ENCODE measurements at places on chromosomes 7 and 10.

GRCh38 chr7:114652041-114652440, 237.4 kb downstream of the FOXP2 start:
- DNase-seq = no peak

DNA sequence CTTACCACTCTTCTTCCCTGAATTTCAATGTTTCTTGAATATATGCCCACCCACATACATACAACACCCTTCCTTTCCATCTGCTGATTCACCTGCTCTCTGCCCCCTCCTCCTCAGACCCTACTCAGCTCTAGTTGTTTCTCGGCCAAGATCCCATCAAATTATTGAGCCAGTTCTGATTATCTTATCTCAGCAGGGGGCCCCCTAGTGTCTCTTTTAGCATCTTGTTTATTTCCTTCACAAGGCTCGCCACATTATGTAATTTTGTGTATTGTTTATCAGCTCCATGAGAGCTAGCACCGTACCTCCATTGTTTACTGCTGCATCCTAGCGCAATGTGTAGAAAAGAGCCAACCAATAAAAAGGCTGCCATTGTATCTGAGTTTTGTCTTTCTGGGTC, 71.9 kb downstream of the FAM13C start:
- no peak for DNase-seq

DNA sequence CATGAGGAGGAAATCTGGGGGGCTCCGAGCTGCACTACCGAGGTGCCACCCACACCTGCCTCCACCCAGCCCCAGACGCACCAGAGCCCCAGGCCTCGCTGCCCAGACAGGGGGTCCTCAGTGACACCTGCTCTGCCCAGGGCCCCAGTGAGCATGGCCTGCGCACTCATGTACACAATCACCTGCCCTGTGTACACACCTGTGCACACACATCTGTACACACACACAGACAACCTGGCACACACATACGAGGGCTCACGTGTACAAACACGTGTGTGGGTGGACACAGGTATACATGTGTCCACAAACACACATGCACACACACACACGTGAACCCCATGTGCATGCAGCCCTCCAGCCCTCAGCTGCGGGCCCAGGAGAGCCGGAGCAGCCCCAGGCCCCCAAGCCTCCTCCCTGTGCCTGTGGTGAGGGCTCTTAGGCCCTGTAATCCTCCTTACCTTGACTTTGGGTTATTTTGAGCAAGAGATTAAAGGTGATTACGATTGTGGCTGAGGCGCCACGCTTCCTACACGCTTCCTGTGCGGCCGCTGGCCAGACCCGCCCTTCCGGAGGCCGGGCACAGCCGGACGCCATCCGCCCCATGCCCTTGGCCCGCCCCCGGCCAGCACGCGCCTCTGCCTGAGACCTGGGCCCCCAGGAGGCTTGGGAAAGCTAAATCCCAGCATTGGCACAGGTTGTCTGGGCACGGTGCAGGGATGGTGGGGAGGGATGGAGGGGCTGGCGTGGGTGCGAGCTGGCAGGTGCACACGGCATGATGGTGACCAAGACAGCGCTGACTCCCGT, 71.9 kb downstream of the ELFN1 start:
- no peak for DNase-seq

GRCh38 chr7:153590136-153590535, 462.1 kb upstream of the DPP6 start:
- no peak for DNase-seq

GRCh38 chr7:3338161-3338560, 37.1 kb downstream of the SDK1 start:
- DNase-seq = no peak

DNA sequence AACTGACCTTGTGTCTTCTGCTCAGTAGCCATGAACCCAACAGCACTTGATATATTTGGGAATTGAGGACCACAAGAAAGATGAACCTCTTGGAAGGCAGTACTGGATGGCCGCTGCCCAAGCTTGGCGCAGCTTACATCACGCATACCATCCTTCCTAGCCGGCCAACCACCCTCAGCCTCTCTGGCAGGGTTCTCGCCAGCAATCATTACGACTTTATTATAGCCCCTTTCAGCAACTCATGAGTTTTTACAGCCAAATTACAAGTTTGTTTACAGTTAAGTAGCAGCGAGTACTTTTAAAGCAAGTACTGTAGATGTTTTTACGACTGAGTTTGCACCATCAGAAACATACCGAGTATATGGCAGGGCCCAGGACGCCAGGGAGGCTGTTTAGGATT, 769.1 kb downstream of the SUGCT start:
- no peak for DNase-seq

DNA sequence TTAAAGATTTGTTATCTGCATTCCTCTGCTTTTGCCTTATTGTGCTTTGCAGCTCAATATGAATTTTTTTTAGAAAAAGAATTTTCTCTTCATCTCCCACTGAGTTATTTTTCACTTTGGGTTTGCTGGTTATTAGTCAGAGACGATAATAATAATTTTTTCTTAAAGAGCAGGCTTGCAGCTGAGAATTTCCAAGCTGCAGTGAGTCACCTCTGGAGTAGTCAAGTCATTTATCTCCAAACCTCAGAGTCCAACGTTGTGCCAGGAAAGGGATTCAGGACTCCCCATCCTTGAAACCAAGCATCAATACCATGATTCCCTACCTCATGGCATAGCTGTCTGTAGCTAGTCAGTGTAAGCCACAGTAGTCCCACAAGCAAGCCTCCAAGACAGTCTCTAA, 15.2 kb upstream of the EGR2 start:
- no peak for DNase-seq

DNA sequence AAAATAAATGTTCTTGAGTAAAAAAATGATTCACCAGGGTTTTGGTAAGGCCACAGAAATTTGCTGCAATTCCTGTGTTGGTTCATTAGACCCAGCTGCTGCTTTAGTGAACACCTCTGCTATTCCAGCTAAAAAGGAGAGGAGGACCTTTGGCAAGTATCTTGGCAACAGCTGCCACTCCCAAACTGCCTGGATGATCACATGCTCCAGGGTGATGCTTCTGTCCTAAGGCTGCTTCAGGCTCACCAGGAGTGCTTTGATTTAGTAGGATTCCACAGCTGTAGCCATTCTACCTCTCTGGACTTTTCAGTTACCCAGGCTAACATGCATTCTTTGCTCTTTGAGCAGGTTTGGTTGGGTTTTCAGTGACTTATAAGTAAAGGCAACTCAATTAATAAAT, 82.6 kb upstream of the NPVF start:
- no peak for DNase-seq

- peak; percentile 12 for DNase-seq
These were observed 174.4 kb downstream of the ST7 start for GRCh38 chr7:117127585-117128168.

DNA sequence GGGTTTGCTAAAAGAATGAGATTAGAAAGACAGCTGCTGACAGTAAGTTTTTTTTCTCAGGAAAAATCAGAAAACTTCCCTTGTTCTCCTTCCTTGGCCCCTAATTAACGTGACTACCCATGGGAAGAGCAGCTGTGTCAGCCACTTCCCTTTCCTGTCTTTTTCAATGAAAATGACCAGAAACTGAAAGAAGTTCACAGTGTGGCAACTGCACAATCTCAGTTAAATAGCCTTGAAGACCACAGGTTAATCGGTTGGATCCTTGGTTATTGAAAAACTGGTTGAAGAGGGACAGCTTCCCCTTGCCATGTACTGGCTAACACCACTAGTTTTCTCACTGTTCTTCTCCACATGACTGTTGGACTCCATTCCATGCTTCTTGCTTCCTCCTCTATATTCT, 148.8 kb upstream of the AGR3 start:
- DNase-seq = no peak

DNA sequence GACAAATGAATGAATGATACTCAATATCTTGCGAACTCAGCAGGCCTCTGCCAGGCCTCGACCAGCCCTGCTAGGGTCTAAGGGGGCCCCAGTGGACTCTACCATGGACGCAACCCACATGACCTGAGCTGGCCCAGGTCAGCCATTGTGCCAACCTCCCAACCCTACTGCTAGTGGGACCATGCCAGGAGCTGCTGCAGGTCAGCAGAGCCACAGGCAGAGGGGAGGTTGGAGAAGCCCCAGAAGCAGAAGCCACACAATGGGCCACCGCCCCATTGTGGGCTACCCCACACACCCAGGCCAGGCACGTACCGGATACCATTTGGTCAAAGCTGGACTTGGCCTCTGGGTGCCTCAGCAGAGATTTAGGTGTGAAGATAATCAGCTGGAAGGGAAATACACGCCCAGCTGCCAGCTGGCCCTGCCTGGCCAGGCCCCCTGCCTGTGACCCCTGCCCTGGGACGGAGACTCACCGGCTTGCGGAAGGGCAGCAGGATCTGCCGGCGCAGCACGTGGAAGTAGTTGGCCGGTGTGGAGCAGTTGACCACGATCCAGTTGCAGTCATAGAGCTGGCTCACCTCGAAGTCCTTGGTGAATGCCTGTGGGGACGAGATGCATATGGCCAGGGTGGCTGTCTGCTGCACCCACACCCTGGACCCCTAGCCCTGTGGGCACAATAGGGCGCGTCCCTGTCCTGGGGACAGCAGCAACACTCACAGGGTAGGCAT, 24.5 kb downstream of the OGDHL start:
- no peak for DNase-seq

DNA sequence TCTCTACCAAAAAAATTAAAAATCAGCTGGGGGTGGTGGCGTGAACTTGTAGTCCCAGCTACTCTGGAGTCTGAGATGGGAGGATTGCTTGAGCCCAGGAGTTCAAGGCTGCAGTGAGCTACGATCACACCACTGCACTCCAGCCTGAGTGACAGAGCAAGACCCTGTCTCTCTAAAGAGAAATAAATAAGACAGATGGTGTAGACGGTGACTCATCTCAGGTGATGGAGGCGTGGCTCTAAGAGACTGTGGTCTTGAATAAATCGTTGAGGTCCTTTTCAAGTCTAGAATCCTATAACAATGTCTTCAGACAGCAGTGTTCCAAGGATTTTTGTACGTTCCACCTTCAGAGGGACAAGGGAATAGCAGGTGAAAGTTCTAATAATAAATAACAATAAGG, 53.8 kb upstream of the PFKFB3 start:
- DNase-seq = no peak
